Peyer's patch (tissue), 4 donors: ENCODE measurements at places on chromosomes 7 and 10. TPM values are rescaled to one million over a fixed set of nuclear protein-coding genes. Genes with fewer than 3 reads are reported as not detected.

DNA sequence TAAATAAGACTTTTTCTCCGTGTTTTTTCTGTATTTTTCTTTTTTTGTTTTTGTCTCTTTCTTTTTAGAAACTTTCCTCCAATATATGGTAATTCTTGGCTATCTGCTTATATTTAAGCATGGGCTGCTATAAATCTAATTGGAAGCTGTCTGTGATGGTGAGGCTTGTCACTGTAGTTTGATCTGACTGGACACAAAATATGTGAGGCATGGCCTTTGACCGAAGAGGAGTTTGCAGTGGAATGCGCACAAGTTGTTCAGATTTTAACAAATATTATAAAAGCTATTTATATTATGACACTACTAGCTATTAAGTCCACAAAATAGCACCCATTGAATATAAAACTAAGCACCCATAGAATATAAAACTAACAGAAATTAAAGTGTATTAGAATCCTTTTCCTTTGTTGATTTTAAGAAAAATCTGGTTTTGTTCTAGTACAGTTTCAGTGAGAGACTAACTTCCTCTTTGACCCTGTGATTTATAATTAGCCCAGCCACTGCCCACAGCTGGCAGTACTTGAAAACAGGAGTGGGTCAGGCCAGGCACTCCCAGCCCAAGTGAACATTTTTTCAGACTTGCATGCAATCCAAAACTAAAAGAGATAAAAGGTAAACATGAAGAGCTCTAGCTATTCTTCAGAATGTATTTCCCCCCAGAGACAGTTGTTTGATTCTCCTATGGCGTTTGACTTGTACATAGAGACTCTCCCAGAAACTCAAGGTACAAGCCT, 69.9 kb upstream of the FGL2 start:
- DNase-seq, result no peak

- DNase-seq, result no peak
Observed at GRCh38 chr7:73974101-73974947, 53.6 kb upstream of the ELN start.

- DNase-seq, result peak; percentile 21
Observed at GRCh38 chr10:70903262-70903921, 15.0 kb upstream of the PCBD1 start.

The PRPS1L1 gene
- not detected for total RNA-seq

The CALHM2 gene
- 25.2 TPM for total RNA-seq
